ENCODE measurements at places on chromosomes 1 and 21.

DNA sequence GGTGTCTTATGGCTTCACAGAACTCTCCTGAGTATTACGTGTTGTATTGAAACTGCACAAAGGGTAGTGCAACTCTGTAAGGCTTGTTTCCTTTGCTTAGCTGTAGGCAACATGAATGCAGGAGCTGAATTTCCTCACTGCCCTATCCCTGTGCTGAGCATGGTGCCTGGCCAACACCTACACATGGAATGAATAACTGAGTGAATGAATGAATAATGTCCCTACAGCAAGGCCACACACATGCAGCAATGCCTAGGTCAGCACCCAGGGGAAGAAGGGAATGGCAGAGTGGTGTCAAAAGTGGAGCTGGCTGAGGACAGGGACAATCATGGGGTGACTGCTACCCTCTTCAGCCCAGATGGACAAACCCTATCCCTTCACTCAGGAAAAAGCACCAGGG lies 655.9 kb downstream of the PTPRU start:
- no peak for DNase-seq

DNA sequence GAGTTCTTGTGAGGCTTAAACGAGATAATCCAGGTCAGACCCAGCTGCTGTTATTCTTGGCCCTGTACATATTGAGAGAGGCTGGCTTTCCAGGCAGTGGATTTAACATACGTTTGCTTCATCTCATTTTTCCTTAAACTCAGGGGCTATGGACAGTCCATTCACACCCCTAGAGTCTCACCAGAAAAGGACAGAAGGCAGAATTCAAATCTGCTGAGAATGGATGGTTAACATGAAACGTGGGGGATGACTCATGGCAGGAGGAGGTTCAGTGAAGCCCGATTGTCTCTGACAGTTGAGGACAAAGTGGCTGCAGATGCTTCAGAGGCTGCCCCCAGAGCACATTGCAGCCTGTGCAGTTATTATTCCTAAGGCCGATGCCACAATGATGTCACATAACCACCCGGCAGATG lies 39.5 kb downstream of the TGFB2 start:
- DNase-seq: no peak

DNA sequence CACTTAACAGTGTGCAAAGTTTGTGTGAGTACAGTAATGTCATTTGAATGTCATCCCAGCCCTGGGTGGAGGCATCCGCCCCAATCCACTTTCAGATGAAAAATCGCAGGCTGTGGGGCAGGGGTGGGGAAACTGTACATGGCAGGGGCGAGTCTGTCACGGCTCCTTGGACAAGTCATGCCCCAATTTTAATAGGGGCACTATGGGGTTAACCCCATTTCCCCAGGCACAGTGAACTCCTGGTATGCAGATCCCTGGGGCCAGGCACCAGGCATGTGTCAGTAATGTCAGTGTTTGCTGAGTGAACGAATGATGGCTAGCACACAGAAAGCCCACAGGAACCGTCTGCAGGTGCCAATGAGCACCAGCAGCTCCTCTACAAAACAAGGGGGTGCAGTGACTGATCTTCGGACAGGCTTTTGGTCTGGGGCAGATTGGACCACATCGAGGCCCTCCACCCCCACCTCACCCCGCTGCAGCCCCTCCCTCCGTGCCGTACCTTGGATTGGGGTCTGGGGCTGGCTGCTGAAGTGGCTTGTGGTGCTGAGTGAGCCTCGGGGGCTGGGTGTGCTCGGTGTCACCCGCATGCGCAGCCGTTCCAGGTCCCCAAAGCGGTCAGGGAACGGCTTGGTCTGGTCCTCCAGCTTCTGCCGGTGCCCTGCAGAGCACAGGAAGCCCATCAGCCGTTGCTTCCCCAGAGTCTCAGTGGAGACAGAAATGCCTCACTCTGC lies 23.2 kb downstream of the RUNX3 start:
- no peak for DNase-seq

- DNase-seq: no peak
These were observed 6.2 kb upstream of the TEX50 start for GRCh38 chr1:173628888-173629287.

- no peak for DNase-seq
These were observed 47.7 kb downstream of the ETS2 start for GRCh38 chr21:38853421-38853919.

DNA sequence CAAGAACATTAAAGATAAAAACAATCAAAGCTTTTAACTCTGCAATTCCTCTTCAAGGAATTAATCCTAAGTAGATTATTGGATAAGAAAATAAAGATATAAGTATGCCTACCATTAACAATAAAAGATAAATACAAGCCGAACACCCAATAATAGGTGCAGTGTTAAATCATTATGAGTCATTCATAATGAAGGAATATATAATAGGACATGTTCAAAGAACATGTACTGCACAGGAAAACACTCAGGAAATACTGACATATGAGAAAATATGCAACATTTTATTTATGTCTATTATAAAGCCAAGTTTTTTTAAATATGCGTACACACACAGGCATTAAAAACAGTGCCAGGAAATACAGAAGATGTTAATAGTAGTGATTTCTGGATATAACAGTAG lies 11.1 kb upstream of the EXO1 start:
- DNase-seq: no peak

DNA sequence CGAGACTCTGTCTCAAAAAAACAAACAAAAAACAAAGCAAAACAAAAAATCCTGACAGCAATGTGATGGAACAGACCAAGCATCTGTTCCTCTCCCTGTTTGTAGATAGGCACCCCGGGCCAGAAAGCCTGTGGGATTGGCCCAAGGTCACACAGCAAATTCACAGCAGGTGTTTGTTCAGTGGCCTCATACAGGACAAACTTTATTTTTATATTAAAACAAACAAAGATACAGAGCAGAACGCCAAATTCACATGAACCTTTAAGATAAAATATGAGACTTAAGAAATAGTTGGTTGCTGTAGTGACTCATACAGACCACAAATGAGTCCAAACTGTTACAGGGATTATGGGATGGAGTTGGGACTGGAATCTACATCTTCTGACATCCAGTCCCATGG lies 2.3 kb upstream of the CELA2A start:
- no peak for DNase-seq

DNA sequence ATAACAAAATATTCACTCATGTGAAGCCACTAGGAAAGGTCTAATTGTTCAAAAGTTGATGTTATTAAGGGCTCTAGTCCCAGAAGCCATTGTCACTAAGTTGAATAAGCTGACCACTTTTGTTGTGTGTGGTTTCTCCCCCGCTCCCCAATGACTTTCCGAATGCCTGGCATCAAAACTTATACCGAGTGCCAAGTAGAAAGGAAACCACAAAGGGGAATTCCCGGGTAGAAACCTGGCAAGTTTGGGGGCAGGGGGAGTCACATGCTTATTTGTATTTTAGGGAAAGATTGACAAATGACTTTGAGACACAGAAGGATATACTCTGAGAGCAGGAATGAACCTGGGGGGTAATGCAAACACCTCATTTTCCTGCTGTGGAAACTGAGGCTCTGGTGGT lies 154.1 kb downstream of the TGFBR3 start:
- DNase-seq: no peak

DNA sequence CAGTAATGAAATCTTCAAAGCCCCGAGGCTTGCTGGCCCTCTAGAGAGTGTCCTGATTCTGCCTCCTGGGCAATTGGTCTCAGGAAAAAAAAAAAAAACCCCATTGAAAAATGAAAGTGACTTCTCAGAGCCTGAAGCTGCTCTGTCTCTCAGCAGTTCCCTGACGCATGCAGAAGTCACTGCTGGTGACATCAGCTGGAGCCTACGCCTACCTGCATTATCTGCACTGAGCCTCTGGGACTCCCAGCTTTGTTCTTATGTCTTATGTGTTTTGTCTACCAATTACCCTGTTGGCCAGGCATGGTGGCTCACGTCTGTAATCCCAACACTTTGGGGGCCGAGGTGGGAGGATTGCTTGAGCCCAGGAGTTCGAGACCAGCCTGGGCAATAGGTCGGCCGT lies 10.1 kb upstream of the SLC25A33 start:
- DNase-seq: no peak

GRCh38 chr1:54703471-54703870 lies 12.2 kb upstream of the TTC4 start:
- DNase-seq: no peak

Data from stimulated activated CD8-positive, alpha-beta memory T cell treated with anti-CD3 and anti-CD28 coated beads, Interleukin-7, amount 100 ng/mL, for 24 hours (primary cell).